ENCODE measurements at places on chromosomes 7 and 10. TPM values are rescaled to one million over a fixed set of nuclear protein-coding genes. Genes with fewer than 3 reads are reported as not detected.

YAE1 gene
- 13.9 TPM for total RNA-seq

CYP3A4 gene
- total RNA-seq: 0.26 TPM

PLEKHS1 gene
- 0.13 TPM for total RNA-seq

GRCh38 chr7:107847168-107847835 lies 43.7 kb upstream of the DLD start:
- DNase-seq: no peak

Data from mesenteric fat pad (tissue), 1 donor.